ENCODE measurements at places on chromosomes 7 and 10.

GRCh38 chr10:5741276-5741675, 56.6 kb downstream of the TASOR2 start:
- DNase-seq = no peak

GRCh38 chr10:86899670-86900276, 57.6 kb downstream of the MMRN2 start:
- DNase-seq = peak; percentile 72

GRCh38 chr7:148708026-148708885, 9.6 kb downstream of the CUL1 start:
- peak; percentile 51 for DNase-seq

GRCh38 chr10:110378533-110379108, 73.9 kb upstream of the SMNDC1 start:
- no peak for DNase-seq

DNA sequence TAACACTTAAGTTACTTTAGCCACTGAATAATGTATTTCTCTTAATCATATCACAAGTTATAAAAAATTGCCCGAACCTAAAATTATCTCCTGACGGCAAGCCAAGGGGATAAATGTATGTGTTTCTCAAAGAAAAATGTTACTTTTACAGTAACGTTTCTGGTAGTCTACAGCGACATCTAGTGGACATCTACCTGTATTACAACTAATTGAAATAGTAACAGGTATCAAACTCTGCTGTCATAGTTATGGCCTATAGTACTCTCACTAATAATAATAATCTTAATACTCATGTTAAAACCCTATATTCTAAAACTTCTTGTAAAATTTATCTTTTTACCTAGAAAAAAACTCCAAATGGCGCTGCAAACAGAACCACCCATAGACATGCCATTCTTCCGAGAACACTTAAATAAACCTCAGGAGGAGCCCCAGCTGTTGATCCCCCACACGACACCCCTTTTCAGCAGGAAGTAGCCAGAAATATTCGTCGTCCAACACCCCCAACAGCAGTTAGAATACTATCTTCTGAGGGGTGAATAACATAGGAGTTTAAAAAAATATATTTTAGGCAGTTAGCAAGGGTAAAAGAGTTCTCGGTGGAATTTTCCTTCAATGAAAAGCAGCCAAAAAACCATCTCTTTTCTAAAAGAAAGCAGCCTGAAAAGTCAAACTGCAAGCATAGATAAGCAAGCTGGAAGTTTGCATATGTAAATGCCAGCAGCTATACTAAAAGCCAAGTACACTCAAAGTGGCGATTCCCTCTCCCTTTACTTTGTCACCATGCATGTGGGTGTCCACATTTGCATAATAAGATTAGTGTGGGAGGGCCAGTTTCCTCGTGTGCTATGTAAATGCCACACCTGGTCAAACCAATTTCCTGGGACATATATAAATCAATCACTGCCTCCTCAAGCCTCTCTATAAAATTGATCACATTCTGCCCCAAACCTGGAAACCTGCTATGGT, 40.5 kb upstream of the ZNF107 start:
- DNase-seq = peak; percentile 68

GRCh38 chr7:100080907-100081534, 502 bp downstream of the ZNF3 start:
- DNase-seq = peak; percentile 40

DNA sequence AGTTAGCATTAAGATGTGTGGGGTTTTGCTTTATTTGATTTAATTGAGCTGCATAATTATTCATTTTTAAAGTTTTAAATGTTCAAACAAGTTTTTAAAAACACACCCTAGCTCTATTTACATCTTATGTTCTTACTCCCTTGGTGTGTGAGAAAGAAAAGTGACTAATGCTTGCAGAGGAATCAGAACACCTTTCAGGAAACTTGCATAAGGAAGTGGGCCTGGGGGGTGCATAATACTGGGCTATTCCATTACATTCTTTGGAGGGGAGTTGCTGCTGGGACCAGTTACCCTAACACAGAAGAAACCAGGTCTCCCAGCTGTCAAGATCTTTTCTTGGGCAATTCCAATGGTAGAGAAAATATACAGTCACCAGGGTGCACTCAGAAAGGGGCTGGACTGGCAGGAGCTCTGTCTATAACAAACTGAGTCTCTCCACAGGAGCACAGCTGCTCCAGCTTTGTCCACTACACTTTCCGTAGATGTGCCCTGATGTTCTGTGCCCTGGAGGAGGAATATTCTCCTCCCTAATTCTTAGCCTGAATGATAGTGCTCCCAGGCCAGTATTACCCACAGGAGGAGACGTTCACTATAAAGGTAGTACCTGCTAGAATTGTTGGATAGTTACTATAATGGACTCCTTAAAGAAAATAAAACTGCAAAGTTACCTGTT, 304.2 kb downstream of the CDC14C start:
- DNase-seq = no peak

DNA sequence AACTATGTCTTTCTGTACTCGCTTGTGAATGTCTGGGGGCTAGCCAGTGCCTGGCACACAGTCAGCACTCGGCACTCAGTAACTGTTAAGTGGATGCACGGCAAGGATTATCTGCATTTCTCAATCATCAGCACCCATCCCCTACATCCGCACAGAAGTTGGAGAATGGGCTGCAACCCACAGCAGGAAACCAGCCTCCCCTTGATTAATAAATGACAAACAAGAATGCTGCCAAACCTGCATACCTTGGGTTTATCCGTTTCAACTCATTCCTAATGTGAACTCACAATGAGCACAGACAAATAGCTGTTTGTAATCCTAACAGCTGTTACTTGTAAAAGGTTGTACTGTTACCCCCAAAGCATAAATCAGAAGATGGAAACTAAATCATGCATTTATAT, 28.9 kb downstream of the PPP1R3C start:
- no peak for DNase-seq

DNA sequence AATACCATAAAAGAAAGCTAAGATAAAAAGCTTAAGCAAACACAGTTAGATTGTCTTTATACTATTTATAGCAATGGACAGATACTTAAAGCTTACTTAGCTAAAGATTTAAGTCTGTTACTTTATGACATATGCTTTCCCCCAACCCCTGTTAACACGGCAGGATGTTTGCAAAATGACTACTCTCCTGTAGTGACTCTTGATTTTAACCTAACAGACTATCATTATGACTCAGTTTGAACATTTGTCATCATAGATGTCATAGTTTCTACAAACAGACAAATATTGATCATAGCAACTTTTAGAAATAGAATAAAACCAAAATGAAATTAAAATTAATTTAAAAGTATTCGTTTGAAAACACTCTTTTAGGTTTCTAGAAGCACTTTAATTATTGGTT, 7.8 kb upstream of the COMMD3 start:
- DNase-seq = no peak

- no peak for DNase-seq
Measured at GRCh38 chr7:80622541-80622940, 15.9 kb upstream of the CD36 start.

DNA sequence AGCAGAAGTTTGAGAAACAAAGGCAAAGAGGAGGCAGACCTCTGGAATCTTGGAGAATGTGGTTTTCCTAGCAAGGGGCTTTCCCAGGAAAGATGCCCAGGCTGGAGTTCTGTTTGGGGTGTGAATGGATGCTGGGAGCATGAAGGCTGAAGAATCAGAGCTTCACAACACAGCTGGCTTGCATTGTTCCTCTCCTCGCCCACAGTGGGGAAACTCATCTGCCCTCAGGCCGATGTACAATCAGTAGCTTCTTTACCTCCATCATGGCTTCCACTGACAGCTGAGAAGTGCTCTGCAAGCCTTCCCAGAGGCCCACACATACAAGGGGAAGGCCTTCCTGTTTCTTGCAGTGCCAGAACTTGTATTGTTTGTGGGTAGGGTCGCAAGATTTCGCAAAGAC, 90.8 kb upstream of the HECTD2 start:
- no peak for DNase-seq

GRCh38 chr7:28026237-28026636, 154.4 kb downstream of the JAZF1 start:
- DNase-seq = no peak

GRCh38 chr10:42754155-42755027, 28.2 kb upstream of the BMS1 start:
- peak; percentile 47 for DNase-seq

DNA sequence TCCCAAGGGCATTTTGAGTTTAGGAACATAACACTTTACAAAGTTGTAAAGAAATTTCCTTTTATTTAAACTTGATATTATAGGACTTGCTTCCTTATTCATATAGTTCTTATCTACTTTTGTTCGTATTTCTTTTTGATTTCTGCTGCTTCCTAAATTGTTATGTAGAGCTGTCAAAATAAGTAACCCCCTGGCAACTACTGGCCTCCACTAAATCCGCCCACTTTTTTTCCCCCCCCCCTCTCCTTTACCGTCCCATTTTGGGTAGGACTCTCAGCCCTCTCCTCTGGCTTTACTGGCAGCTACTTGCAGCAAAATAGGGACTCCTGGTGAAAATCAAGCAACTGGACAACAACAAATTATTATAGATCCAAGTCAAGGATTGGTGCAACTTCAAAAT, 1.1 kb downstream of the SP4 start:
- peak; percentile 14 for DNase-seq

GRCh38 chr10:25023278-25023677, 6.9 kb downstream of the THNSL1 start:
- DNase-seq = no peak

- no peak for DNase-seq
Measured at GRCh38 chr7:2460188-2460587, 16.0 kb downstream of the GRIFIN start.

- DNase-seq = no peak
Measured at GRCh38 chr7:22670422-22670815, 56.6 kb upstream of the IL6 start.

DNA sequence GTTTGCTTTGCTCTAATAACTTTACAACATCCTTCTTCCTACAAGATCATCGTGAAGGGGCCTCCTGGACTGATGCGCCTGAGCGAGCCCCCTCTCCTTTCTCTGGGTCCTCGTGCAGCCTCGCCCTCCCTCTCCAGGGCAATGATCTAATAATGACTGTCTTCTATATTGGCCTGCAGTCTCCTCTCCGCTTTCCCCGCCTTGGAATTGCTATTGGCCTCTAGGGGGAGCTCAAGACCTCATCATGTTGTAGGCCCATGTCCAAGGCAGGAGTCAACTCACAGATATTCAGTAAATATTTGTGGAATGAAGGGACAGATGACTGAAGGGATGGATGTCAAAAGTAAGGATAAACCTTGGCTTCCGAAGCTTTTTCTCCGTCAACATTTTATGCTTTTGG, 1180.3 kb downstream of the TYW1 start:
- DNase-seq = peak; percentile 78

- no peak for DNase-seq
Measured at GRCh38 chr10:114767986-114768821, 53.4 kb upstream of the FHIP2A start.

DNA sequence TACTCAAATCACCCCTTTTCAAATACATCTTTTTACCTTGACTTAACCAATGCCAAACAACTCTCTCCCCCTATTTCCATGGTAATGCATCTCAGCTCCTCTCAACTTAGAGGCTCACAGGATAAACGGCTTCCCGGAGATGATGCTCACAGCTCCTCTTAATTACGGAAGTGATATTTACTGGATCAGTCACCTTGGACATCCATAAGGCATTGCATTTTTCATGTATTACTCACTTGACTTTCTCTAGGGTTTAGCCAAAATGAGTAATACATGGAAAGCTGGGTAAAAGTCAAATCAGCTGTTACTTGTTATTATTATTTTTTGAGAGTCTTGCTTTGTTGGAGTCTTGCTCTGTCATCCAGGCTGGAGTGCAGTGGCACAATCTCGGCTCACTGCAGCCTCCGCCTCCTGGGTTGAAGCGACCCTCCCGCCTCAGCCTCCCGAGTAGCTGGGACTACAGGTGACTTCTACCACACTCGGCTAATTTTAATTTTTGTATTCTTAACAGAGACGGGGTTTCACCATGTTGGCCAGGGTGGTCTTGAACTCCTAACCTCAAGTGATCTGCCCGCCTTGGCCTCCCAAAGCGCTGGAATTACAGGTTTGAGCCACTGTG, 73.3 kb upstream of the RHEB start:
- DNase-seq = no peak

- peak; percentile 91 for DNase-seq
Measured at GRCh38 chr7:101308245-101309085, 13.1 kb downstream of the IFT22 start.

DNA sequence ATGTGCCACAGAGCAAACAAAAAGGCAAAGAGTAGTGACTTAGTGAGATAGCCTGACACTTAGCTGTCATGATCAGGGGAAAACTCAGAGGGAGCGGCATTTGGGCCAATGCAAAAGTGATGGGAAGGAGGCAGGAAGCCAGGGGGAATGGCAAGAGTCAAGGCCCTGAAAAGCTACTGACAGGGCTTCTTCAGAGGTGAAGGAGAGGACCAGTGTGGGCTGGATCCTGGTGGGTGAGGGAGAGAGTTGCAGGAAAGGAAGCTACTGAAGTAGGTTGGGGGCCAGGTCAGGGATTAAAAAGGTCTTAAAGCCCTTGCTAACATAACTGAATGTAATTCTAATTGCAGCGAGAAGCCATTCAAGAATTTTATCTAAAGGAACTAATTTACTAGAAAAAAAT, 117.0 kb downstream of the AASS start:
- no peak for DNase-seq

GRCh38 chr7:16926283-16926682, 44.5 kb upstream of the AGR3 start:
- peak; percentile 72 for DNase-seq

- DNase-seq = no peak
Measured at GRCh38 chr10:2584385-2584784, 483.0 kb upstream of the PFKP start.

GRCh38 chr10:81027706-81028105, 490.0 kb downstream of the SH2D4B start:
- no peak for DNase-seq

DNA sequence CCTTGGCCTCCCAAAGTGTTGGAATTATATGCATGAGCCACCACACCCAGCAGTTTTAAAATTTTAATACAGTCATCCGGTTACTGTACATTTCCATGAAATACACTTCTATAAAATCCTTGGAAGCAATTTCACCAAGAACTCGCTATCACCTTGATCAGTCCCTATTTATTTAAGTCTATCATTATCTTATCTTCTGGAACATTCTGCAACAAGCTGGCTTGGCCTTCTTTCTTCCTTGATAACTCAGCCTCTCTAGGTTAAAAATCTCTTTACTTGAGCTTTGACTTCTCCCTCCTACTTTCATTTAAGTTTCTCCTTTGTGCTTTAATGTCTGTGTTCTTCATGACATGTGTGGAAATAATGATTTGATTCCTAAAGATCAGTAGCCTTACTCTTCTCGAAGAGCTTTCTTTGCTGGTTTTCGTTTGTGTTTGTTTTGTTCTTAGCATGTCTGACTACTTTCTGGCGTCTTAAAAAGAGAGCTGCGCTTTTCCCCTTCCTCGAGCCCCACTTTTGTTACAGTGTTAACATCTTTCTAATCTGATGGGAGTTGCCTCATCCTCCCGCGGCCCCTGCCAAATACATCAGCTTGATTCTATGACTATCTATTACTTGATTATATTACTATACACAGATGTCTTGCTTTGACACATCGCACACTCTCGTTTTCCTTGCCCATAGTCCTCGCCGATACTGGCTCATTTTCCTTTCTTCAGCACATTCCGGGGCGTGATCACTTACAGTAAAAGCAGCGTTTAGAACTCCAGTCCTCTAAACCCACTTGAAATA, 11.1 kb upstream of the CALML5 start:
- no peak for DNase-seq

- DNase-seq = no peak
Measured at GRCh38 chr10:61958805-61959204, 57.3 kb downstream of the ARID5B start.

Measured in NB4 (cell line).